Activated CD8-positive, alpha-beta memory T cell treated with anti-CD3 and anti-CD28 coated beads for 48 hours (primary cell): ENCODE measurements at places on chromosomes 12 and 14.

DNA sequence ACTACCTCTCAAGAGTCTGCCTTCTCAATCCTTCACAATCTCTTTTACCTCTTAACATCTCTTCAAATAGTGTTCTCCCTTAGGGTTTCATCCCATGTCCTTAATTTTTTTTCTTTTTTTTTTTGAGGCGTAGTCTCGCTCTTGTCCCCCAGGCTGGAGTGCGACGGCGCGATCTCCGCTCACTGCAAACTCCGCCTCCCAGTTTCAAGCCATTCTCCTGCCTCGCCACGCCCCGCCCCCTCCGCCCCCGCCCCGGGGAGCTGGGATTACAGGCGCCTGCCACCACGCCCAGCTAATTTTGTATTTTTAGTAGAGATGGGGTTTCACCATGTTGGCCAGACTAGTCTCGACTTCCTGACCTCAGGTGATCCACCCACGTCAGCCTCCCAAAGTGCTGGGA, 7.0 kb upstream of the BCAT1 start:
- DNase-seq: no peak

- no peak for DNase-seq
Measured at GRCh38 chr14:66635435-66635834, 127.5 kb downstream of the GPHN start.

DNA sequence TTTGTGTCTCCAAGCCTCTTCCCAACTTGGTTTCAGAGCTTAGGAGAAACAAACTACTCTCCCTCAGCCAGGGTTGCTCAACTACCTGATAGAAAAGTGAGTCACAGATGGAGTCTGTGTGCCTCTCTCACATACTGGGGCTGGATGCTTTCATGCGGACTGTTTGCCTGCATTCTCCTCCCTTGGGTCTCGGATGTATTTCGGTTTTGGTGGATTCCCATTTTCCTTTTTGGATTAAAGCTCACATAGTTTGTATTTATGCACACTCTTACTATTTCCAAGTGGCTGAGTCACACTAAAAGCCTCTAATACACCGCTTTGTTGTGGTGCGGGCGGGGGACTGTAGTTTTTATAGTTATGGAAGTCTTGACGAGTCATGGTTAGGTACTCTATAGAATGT, 505.4 kb downstream of the LRFN5 start:
- no peak for DNase-seq

GRCh38 chr14:32938719-32939253, at the start of gene NPAS3:
TSS of gene NPAS3 (plus strand) at chr14:32938879.
- no peak for DNase-seq

- no peak for DNase-seq
Measured at GRCh38 chr14:35337269-35338255, 45.4 kb downstream of the PSMA6 start.

GRCh38 chr12:84601483-84601882, 311.1 kb downstream of the SLC6A15 start:
- DNase-seq: no peak

- DNase-seq: no peak
Measured at GRCh38 chr12:92603741-92604432, 98.9 kb upstream of the PLEKHG7 start.

- no peak for DNase-seq
Measured at GRCh38 chr14:23281247-23281646, 4.7 kb downstream of the HOMEZ start.

DNA sequence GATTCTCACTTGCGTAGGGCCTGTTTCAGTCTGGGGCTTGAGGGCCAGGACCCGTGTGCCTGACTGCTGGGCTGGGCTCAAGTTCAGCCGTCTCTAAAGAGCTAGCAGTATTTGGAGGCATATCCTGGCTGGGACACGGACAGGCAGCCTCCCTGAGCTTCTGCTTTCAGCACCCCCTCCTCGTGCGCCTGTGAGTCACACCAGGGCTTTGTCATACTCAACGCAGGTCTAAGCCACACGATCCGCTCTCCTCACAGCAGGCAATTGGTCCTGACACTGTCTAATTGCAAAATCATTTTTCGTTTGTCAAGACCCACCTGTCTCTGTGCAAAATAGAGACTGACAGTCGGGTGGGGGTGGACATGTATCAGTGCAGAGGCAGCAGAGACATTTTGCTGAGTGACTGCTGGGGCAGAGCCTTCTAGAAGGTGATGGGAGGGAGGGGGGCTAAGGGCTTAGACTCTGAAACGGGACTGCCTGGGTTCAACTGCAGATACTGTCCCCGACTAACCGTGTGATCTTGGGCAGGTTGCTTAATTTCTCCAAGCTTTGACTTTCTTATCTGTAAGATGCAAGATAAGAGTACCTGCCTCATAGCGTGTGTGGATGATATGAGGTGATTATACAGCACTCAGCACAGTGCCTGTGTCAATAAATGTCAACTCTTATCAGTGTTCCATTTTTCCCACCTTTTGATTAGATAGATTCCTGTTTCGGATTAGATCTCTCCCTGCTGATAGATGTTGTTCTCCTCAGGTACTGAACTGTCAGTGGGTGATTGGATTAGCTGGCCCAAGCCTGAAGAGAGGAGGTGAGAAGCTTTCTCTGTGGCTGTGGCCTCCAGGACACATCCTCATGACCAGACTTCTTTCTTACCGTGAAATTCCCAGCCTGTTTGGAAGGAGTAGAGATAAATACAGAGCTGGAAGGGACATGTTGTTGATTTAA, 53.1 kb downstream of the KCNA1 start:
- no peak for DNase-seq

DNA sequence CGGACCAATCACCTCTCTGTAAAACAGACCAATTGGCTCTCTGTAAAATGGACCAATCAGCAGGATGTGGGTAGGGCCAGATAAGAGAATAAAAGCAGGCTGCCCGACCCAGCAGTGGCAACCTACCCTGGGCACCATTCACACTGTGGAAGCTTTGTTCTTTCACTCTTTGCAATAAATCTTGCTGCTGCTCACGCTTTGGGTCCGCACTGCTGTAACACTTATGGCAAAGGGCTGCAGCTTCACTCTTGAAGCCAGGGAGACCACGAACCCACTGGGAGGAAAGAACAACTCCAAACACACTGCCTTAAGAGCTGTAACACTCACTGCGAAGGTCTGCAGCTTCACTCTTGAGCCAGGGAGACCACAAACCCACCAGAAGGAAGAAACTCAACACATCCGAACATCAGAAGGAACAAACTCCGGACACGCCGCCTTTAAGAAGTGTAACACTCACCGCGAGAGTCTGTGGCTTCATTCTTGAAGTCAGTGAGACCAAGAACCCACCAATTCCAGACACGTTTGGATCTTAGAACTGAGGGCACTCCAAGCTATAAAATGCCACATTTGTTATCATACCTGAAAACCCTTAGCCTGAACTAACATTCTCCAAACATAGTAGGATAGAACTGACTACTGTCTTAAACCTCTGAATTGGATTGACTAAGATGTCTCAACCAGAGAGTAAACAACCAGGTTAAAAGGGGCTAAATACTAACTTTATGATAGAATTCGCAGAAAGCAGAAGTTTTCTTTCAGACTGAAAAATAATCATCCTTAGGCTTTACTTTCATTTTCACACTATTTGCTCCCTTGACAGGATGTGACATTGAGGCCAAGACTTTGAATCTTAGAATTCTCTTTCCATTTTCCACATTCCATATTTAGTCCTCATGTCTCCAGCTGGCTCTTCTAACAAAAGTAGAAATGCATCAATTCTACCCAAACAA, 33.6 kb downstream of the CDKL1 start:
- DNase-seq: no peak

- DNase-seq: no peak
Measured at GRCh38 chr14:42475289-42475688, 868.6 kb downstream of the LRFN5 start.

DNA sequence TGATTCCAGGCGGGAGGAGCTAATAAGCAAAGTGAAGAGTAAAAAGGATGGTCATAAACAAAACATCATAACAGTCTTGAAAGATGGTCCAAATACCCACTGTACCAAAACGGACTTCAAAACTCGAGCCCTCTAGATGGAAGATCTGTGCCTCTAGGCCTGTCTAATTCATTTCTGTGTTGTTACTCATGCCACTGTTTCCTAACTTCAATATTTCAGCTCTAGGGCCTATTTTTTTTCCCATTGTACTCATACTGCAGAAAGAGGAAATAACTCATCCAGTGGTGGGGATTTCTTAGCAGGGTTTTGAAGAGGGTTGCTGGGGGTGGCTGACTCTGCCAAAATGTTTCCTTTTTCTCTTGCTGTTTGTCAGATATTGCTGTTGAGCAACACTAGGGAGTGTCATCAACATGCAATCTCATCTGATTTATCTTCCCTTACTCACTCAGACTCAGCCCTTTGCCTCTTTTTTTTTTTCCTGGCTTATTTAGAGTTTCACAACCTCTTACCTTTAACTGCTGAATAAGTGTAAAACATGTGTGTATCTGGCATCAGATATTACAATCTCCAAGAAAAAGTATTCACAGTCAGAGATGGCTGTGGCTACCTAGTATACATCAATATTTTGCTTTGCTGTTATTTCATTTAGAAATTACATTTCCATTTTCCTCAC, 189.6 kb downstream of the DUSP6 start:
- DNase-seq: peak; percentile 19

- no peak for DNase-seq
Measured at GRCh38 chr14:39055786-39056474, 47.1 kb downstream of the SEC23A start.

DNA sequence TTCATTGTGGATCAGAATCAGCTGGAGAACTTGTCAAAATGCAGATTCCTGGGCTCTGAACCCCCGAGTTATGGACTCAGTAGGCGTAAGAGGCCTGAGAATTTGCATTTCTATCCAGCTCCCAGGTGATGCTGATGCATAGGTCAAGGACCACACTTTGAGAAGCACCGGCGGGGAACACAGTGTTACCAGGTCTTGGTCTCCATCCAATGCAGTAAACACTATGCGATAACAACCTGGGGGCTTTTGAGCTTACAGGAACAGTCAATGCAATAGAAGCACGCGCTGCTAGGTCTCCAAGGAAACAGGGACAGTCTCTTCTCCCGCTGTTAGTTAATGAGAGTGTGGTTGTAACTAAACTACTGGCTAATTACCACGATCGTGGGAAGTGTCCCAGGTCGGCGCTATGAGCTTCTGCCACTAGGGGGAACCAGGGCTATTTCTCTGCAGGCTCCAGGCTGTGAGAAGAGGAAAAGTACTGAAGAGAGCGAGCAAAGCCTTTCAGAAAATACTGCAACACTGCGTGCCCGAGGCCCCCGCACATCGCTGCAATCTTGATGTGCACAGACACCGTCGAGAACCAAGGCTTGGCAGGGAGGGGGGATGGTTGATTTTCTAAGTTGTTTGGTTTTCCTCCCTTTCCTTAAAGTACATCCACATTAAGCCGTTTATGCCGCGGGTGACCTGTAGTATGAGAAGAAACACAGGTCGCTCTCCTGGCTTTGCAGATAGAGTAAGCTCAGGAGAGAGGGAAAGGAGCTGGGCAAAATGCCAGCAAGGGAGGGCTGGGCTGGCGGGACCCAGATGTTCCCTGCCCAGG, 52.0 kb upstream of the KCNA1 start:
- peak; percentile 57 for DNase-seq

- DNase-seq: no peak
Measured at GRCh38 chr12:128043317-128043716, 223.7 kb upstream of the TMEM132C start.

GRCh38 chr12:105428793-105429395, 98.4 kb downstream of the C12orf75 start:
- DNase-seq: no peak

DNA sequence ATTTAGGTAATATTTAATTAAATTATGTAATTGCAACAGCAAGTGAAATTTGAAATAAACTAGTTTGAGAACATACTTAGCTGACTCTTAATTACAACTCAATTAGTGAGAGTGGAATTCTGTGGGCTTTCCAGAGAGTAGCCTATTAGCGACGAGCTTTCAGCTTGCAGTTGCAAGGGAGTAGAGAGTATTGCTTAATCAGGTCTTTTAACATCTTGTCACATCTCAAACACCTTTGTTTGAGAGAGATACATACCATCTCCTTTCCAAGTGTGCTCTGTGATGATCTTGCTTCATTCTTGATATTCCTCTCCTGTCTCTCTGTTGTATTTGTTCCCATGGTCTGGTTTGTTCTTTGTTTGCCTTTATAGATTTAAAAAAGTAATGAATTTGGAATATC, 7.7 kb downstream of the PPP4R4 start:
- DNase-seq: no peak

DNA sequence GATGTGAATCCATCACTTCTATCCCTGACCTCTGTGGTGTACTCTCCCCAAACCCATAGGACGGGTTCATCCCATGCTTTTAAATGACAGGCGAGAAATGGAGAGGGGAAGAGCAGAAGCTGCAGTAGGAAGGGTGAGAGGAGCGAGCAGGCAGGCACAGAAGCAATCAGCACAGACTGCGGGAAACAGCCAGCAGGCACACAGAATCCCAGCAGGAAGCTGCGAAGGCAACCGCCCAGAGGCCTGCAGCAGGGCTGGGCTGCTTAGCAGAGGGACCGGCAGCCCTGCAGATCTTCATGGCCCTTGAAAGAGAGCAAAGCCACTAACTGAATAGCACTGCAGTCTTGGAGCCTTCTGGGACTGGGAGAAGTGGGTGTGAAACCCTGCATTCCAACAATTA, 287.0 kb upstream of the FKBP4 start:
- DNase-seq: no peak

GRCh38 chr12:86194721-86195120, 61.5 kb downstream of the MGAT4C start:
- DNase-seq: no peak

DNA sequence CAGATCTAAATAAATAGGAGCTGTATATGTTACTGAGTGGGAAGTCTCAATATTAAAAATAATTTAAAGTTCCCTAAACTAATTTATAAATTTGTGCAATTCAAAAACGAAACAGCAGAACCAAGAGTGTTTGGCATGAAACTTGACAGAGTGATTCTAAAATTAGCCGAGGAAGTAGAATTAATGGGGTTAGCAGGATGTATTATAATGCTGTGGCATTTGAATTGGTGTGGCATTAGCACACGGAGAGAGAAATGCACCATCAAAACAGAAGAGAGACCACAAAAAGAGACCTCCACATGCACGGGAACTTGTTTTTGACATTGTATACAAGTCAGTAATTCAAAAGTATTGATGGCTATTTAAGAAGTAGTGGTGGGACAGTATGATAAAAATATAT, 366.0 kb upstream of the RGS6 start:
- DNase-seq: no peak

GRCh38 chr14:68981139-68981538, 2.0 kb upstream of the ACTN1 start:
- DNase-seq: no peak

- no peak for DNase-seq
Measured at GRCh38 chr12:102406033-102406584, 74.3 kb downstream of the IGF1 start.

DNA sequence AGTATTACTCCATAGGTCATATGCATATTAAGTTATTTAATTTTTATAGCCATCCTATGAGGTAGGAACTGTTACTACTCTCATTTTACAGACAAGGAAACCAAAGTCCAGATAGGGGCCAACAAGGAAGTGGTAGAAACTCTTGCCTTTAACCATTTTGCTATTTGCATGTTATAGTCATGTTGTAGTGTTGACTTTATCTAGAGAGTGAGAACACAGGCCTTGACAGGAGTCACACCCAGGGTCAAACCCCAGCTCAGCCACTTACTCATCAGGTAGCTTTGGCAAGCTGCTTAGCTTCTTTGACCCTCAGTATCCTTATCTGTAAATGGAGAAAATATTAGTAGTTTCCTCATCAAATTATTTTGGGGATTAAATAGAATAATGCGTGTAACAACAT, 156.2 kb downstream of the CAND1 start:
- no peak for DNase-seq

GRCh38 chr12:56520506-56520905, 1.1 kb upstream of the RBMS2 start:
- no peak for DNase-seq
